Activated T-helper 1 cell treated with Interleukin-2 at 50 U/mL for 16 hours (primary cell): ENCODE measurements at places on chromosomes 1 and 21.

DNA sequence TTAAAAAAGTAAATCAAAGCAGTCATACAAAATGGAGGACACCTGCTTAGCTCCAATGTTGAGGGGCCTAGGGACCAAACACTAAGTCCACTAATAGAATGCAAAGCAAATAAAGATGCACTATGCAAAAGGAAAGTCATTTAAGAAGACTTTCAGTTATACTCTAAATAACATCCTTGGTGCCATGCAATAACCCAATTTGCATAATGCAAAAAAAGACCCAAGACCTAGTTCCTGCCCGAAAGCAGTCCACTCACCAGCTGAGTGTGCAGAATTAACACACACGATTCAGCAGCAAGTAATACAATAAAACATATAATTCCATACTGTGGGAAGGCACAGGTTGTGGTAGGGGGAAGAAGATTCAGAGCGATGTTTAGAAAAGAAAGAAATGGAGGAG lies 101.8 kb downstream of the TGFBR3 start:
- DNase-seq, result no peak

GRCh38 chr21:32329776-32330175 lies 31.1 kb downstream of the MRAP start:
- DNase-seq, result no peak

- no peak for DNase-seq
Observed at GRCh38 chr21:45103971-45104520, 29.7 kb downstream of the ADARB1 start.

DNA sequence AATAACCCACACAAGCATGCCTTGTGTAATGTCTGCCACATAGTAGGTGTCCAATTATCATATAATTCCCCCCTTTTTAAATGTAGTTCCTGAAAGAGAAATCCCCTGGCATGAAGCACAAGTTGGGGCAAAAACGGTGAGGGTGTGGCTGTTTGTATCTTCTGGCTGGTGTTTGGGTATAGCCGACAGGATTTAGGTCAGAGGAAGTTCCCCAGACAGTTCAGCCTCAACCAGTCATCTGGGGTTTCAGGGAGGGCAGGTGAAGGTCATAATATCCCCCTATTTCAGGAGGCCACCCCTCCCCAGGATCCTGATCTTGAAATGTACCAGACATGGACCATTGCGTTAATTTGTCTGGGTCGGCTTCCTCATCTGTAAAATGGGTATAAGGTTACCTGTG lies 29.1 kb upstream of the JUN start:
- peak; percentile 31 for DNase-seq

- DNase-seq, result no peak
Observed at GRCh38 chr1:209012443-209013196, 570.9 kb upstream of the CAMK1G start.

- no peak for DNase-seq
Observed at GRCh38 chr1:67850151-67850551, 16.9 kb upstream of the GNG12 start.

GRCh38 chr1:201454608-201455007 lies 14.4 kb downstream of the PHLDA3 start:
- no peak for DNase-seq

GRCh38 chr1:59083946-59084865 lies 212.7 kb upstream of the FGGY start:
- no peak for DNase-seq

GRCh38 chr1:160706526-160707235 lies 4.9 kb downstream of the CD48 start:
- DNase-seq, result no peak

DNA sequence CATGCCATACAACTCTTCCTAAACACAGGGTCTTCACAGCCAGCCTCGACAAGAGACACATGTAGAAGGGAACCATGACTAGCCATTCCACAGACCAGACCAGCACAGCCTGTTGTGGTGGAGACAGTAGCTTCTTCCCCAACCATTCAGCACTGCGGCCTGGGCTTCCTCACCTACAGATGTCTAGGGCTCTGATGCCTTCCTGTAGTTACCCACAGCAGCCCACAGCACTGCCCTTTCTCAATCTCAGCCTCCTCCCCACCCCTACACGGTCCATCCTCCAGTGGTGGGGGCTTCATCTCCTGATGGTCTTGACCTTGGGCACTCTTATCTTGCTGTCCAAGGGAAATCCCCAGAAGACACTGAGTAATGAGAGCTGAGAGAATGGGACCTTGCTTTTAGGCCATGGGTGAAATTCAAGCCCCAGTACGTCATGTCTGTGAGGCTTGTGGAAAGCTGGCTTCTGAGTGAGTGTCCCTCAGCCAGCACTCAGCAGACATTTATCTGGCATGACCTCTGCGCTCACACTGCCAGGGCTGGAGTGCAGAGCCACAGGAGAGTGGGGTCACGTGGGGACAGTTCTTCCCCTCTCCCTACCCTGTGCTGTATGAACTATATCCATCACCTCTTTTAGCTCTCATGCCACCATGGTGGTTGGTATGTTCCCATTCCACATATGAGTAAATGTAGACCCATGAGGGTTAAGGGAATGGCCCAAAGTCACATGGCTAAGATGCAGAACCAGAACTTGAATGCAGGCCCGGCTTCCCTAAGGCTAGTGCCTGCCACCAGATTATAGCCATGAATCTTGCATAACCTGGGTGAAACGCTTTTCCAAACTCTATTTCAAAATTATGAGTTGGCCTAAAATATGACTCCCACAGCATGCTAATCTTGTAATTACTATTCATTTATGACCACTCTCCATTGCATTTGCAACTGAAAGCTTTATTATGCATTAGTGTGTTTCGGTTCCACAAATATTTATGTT lies 104.7 kb downstream of the HIVEP3 start:
- no peak for DNase-seq

DNA sequence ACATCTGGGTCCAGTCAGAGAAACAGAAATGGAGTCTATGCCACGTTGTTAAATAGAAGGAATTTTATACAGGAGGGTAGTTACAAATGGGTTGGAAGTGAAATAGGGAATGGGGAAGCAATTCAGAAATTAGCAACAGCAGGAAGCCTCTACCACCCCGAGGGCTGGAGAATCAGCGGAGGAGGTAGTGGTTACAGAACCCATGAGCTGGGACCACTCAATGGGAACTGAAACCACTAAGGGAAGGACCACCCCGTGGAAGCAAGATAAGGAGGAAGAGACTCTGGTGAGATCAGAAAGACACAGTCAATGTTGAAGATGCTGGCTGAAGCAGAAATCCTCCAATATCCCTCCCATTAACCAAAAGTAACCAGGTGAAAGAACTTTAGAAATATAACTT lies 15.5 kb upstream of the MAST2 start:
- DNase-seq, result no peak

DNA sequence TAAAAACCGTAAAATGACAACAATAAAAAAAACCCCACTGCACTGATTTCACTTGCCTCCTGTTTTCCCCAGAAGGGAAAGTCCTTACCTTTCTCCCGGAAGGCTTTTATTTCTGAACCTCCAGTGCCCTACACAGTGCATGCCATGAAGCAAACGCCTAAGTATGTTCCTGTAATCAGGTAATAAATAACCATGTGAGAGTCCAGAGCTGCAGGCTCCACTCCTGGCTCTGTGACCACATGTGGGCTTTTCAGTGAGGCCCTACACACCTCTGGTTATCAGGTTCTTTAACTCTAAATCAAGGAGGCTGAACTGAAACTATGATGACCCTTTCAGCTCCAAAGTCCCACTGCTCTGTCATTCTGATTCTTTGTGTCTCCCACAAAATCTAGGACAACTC lies 20.8 kb upstream of the NR5A2 start:
- DNase-seq, result no peak

DNA sequence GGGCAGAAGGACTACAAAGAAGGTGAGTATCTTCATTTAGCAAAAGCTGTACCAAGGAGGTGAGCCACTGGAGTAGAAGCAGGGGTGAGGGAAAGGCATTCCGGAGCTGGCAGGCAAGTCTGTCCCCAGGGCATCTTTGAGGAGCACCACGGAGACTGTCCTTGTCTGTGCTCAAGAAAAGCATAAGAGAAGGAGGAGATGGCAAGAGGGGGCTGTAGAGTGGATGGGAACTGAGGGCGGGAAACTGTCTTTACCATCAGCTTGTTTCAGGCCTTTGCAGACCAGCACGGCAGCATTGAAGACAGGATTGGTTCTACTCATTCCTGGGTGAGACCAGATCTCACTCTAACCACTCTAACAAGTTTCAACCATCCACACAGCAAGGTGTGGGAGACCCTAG lies 355.8 kb downstream of the AJAP1 start:
- DNase-seq, result no peak

- DNase-seq, result no peak
Observed at GRCh38 chr1:42931108-42931539, 27.5 kb downstream of the SLC2A1 start.

GRCh38 chr1:243729956-243730355 lies 120.1 kb downstream of the AKT3 start:
- DNase-seq, result no peak
